ENCODE measurements at places on chromosomes 6 and 20.
A peak's percentile ranks its signal among the peaks of the same experiment; 100 is the strongest.

GRCh38 chr6:169844946-169845345 lies 93.5 kb downstream of the ERMARD start:
- DNase-seq, result no peak

GRCh38 chr6:28922821-28923317 lies 916 bp downstream of the TRIM27 start:
- DNase-seq, result peak; percentile 59

- no peak for DNase-seq
Observed at GRCh38 chr6:54958446-54958845, 111.9 kb downstream of the FAM83B start.

DNA sequence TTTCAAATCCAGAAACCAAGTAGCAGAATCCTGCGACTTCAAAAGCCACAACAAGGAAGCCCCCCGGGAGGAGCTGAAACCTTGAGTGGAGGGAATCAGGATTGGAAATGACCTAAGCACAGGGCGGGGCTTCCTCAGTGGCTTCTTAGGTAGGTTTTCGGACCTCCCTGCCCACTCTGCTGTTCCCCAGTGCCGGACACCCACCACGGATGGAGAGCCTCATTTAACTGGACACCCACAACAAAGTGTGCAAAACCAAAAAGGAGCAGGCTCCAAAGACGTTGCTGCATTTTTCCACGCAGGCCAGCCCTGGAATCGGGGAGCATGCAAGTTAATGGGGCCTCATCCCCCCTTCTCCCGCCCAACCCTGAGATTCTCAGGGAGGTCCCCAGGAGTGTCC lies 144.4 kb downstream of the NFATC2 start:
- no peak for DNase-seq

- peak; percentile 41 for DNase-seq
Observed at GRCh38 chr6:145090801-145091585, 644.3 kb downstream of the EPM2A start.

DNA sequence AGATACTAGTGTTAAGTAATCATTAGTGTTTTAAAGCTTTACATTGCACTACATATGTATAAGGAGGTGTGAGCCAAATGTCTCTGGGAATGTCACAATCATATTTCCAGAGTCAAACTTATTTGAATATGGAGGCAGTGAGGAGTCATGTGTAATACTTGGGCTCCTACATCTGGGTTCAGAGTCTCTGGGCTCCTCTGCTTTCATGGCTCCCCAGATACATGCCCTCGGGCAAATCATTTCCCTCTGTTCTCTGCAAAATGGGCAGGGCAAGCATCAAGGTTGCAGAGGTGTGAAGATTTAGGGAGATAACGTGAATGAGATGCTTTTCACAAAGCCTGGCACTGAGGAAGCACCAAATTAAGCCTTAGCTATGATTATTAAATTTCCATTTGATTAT lies 138.3 kb upstream of the SGK1 start:
- DNase-seq, result no peak

DNA sequence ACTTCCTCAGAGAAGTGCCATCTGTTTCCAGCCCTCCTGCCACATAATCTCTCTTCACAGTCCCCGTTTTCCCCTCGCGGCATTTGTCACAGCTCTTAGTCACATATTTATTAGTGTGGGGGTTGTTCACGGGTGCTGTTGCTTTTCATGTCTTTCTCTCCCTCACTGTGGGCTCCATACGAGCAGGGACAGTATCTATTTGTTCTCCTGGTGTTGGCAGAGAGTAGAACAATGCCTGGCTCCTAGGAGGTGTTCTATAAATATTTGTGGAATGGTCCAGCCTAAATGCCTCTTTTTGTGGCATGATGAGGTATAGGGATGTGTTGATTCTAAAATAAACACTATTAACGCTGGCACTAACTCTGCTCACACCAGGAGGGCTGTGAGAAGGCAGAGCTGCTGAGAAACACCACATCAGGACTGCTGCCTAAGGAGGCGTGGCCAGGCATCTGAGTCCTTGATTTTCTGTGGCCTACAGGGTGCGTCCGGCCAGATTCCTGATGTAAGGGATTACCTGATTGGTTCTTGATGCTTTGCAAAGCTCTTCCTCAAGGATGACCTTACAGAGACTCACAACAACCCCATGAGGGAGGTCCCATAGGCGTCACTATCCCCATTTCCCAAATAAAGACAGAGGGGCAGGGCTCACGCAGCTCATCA lies 219.8 kb upstream of the ARID1B start:
- DNase-seq, result no peak

- peak; percentile 86 for DNase-seq
Observed at GRCh38 chr20:57388953-57389694, 2.1 kb upstream of the RBM38 start.

- no peak for DNase-seq
Observed at GRCh38 chr6:131129689-131130553, 5.3 kb upstream of the AKAP7 start.

DNA sequence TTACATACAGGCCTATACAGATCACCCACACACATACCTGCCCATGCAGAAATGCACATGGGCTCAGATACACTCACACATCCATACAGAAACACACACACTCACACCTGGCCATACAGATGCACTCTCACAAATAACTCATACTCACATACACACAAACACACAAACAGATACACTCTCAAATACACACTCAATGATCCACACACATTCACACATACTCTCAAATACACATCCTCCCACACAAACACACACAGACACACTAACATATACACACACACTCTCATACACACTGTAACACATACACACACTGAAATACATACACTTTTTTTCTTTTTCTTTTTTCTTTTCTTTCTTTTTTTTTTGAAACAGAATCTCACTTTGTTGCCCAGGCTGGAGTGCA lies 90.7 kb downstream of the CDH22 start:
- DNase-seq, result no peak

- DNase-seq, result no peak
Observed at GRCh38 chr6:139423037-139423703, 48.7 kb upstream of the CITED2 start.

GRCh38 chr6:36756786-36757185 lies 59.2 kb downstream of the RAB44 start:
- no peak for DNase-seq

- no peak for DNase-seq
Observed at GRCh38 chr20:56360908-56361205, 2.1 kb downstream of the FAM210B start.

DNA sequence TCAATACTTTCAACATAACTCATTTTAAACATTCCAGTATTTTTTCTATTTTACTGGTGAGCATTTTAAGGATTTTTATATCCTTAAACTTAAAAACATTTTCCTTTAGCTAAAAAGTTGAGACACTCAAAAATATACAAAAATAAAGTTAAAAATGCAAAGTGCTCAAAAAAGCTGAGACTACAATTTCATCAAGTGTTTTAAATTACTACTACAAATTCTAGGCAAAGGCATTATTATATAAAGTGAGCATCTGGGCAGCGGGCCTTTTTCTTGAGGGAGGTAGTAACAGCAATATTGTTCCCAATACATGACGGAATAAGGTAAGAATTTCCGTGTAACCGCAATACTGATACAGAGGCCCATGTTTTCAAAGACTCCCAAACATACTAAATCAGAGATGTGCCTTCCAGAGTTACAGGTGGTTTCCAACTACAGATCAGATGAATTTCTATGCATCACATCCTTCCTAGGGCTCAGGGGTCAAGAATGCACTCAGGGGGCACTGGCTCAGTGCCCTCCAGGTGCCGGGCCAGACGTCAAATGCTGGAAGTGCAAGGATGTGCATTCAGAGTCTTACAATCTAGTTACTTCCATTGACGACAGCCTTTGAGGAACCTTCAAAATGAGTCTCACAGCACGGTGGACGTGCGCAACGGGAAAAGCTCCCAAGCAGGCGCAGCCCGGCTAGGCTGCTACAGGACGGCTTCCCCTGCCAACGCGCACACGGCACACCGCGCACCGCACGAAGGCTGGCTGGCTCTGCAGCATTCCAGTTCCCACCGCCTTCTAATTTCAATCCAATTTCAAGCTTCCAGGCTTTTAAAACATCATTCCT lies 1.7 kb downstream of the PHF10 start:
- DNase-seq, result peak; percentile 70

DNA sequence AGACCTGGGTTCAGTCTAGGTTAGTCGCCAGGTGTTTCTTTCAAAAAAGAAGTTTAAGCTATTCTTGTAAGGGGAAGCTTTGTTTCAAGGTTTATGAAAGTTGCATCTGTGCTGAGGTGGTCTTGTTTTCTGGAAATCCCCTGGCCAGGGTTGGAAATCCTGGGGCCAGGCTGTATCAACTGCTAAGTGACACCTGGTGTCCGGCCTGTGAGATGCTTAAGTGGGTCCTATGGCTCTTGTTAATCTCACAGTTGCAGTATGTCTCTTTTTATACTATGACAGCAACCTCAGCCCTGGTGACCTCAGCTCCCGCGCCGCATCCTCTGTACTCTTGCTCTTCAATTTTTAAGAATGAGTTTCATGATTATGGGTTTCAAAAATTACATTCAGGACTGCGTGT lies 72.0 kb downstream of the CHMP4B start:
- DNase-seq, result no peak

DNA sequence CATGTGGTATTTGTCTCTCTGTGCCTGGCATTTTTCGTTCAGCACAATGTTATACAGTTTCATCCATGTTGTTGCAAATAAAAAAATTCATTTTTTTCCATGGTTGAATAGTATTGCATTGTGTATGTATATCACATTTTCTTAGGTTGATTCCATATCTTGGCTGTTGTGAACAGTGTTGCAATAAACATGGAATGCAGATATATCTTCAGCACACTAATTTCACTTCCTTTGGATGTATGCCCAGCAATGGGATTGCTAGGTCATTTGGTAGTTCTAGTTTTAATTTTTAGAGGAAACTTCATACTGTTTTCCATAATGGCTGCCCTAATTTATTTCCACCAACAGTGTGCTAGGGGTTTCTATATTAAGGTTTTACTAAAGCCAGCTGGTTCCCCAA lies 52.6 kb downstream of the GFRAL start:
- no peak for DNase-seq

GRCh38 chr20:14559612-14560011 lies 222.2 kb upstream of the FLRT3 start:
- DNase-seq, result no peak

- peak; percentile 50 for DNase-seq
Observed at GRCh38 chr6:44219053-44219814, 2.5 kb downstream of the MYMX start.

GRCh38 chr20:50695135-50695872 lies 4.0 kb upstream of the RIPOR3 start:
- DNase-seq, result no peak

- DNase-seq, result no peak
Observed at GRCh38 chr6:89180971-89181370, 35.1 kb downstream of the PM20D2 start.

GRCh38 chr6:23036406-23036983 lies 467.1 kb downstream of the HDGFL1 start:
- no peak for DNase-seq

GRCh38 chr20:18728870-18729224 lies 84.7 kb upstream of the SCP2D1 start:
- no peak for DNase-seq

GRCh38 chr6:149852180-149852579 lies 12.0 kb downstream of the LRP11 start:
- no peak for DNase-seq

GRCh38 chr6:2433266-2433665 lies 187.9 kb upstream of the GMDS start:
- no peak for DNase-seq

GRCh38 chr20:35796571-35796970 lies 24.8 kb downstream of the PHF20 start:
- no peak for DNase-seq

DNA sequence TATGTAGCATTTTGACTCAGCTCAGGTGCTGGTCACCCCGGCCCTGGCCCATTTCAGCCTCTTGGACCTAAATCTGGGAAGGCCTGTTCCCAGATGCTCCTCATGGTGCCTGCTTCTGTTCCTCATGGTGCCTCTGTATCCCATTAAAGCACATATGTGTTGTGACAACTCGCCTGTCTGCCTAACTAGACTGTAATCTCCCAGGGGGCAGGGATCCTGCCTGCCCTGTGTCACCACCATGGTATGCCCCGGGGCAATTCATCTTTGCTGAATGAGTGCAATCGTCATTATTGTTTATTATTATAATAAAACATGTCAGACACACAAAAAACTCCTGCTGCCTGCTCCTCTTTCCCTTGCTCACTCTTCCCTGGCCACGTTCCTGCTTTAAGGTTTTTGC lies 62.0 kb downstream of the ZFP64 start:
- no peak for DNase-seq

- DNase-seq, result no peak
Observed at GRCh38 chr20:9121211-9121610, 52.3 kb downstream of the PLCB4 start.

- no peak for DNase-seq
Observed at GRCh38 chr6:106508834-106509233, 120.5 kb downstream of the RTN4IP1 start.

- no peak for DNase-seq
Observed at GRCh38 chr20:32350421-32350820, 7.7 kb upstream of the ASXL1 start.

DNA sequence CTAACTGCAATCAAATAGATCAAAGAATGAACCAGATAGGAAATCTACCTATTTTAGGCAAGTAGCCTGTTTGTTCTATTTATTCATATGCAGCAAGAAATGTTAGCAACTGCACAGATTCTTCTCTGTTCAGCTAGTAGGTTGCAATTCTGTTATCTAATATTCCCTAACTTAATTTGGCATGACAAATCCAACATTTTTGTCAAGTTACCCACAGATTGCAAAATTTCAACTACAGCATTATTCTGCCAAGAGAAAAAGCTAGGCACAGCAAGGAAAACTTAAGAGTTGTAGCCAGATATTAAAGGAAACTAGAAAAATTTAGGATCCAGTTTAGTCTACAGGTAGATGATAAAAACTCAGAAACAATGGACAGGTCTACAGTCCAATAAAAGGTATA lies 104.4 kb upstream of the SYNCRIP start:
- DNase-seq, result no peak

DNA sequence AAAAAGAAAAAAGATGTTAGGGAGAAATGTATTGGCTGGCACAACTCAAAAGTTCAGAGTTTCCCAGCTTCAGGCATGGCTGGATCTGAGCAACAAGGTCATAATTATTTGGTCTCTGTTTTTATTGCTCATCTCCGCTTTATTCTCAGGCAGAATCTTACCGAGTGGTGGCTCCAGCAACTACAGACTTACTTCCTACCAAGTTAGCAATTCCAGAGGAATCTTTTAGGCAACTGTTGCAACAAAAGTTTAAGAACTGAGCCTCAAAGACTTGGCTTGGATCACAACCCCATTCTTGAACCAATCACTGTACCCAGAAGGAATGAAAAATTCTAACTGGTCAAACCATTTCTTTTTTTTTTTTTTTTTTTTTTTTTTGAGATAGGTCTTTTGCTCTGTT lies 35.5 kb upstream of the NCOA3 start:
- no peak for DNase-seq
